ENCODE measurements at places on chromosomes 3 and 15.
A peak's percentile ranks its signal among the peaks of the same experiment; 100 is the strongest.

GRCh38 chr3:69251078-69251805 lies 128.8 kb upstream of the LMOD3 start:
- DNase-seq = no peak

- no peak for DNase-seq
Measured at GRCh38 chr15:70297465-70298058, 199.8 kb upstream of the TLE3 start.

DNA sequence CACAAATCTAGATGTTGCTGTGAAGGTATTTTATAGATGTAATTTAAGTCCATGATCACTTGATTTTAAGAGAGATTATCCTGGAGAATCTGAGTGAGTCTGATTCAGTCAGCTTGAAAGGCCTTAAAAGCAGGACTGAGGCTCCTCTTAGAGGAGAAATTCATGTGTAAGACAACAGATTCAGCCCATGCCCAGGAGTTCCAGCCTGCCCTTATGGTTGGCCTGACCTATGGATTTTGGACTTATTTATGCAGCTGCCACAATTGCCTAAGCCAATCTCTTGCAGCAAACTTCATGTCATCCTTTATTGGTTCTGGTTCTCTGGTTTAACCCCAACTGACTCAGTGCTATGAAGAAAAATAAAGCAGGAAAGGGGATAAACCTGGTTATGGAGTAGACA lies 296.5 kb upstream of the RASGRP1 start:
- no peak for DNase-seq

DNA sequence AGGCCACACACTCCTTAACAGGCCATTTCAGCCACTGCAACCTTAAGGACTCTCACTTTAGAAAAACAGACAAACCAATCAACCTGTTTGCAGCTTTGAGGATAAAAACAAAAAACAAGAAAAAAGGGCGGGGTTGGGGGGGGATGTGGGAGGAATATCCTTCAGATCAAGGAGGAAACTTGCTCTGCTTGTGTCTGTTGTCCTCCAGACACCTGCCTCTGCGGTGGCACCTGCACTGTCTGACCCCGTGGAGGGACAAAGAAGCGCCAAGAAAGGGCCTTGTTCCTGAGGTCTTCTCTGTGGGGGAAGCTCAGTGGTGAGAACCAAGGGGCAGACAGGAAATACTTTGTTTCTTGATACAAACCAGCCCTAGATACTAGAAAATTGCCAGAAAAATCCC lies 70.5 kb downstream of the POLR2M start:
- no peak for DNase-seq

DNA sequence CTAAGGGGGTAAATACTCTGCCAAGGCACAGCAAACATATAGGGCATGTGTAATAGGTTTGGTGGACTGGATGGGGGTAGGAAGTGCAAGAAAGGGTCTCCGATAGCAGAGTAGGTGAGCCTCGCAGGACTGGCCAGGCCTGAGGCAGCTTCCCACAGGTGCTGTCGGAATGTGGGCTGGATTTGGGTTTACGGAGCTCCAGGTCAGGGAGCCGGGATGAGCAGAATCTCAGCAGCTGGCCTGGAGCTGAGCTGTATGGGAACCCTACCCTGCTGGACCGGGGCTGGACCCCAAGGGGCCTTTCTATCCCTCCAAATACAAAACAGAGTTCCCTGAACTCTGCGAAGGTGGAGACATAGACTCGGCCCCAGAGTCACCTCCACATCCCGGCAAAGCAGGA lies 15.0 kb downstream of the KLF15 start:
- DNase-seq = no peak

- peak; percentile 46 for DNase-seq
Measured at GRCh38 chr15:64895285-64896065, 16.2 kb upstream of the ANKDD1A start.

DNA sequence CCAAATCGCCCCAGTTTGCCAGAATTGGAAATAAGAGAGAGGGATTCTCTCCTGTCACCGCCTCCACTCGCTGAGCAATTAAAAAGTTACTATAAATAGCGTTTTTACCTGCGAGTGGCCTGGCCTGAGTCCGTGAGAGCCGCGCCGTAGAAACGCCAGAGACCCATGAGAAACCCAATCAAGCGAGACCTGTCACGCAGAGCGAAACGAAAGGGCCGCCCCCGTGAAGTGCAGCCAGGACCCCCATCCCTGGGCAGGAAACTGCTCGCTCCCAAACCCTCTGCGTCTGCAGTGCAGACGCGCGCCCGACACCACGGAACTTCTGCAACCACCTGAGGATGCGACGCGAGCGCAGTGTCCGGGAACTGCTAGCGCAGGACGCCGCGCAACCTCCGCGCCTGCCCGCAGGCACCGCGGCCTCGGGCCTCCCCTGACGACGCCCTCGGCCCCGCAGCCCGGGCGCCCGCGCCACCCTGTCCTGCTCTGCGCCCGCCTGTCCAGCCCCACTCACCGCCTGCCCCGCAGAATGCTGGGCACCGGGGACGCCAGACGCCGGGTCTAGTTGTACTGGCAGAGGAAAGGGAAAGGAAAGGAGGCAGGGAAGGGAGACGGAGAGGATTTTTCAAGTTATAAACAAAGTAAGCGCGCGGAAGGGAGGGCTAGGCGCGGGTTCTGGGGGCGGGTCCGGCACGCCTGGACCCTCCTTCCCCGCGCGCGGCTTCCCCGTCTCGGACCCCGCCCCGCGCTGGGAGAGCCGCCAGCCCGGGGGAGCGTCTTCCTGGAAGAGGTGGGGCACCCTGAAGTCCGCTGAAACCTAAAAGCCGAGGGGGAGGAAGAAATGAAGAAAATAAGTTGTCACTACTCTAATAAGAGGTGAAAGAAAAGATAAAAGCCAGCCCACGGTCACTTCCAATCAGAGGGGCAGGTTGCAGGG lies at the start of gene PLSCR4:
Gene PLSCR4, minus strand, starts transcription at position 657 of the 934 bp plus-strand sequence. CDS start 29,034 bp downstream, outside the sequence.
- no peak for DNase-seq

GRCh38 chr15:39698444-39699390 lies 83.9 kb downstream of the FSIP1 start:
- DNase-seq = no peak

DNA sequence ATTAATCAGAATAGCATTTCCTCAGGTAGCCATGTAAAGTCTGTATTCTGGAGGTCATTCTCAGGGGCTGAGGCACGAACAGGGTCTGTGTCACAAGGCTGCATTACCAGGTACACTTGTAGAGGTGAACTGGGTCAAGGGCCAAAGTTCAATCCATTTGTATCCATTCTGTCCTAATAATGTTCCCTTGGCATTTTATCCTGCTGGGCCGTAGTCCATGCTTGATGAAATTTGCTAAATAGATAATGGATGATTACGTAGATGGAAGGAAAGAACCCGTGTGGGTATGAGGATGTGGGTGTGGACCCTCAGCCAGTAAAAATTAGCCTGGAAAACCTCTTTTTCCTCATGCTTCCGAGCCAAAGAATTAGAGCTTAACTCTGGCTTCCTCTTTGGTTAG lies 785.9 kb downstream of the GRM7 start:
- no peak for DNase-seq

- no peak for DNase-seq
Measured at GRCh38 chr3:112460519-112461195, 38.6 kb downstream of the BTLA start.
